ENCODE measurements at places on chromosomes 3 and 15.

DNA sequence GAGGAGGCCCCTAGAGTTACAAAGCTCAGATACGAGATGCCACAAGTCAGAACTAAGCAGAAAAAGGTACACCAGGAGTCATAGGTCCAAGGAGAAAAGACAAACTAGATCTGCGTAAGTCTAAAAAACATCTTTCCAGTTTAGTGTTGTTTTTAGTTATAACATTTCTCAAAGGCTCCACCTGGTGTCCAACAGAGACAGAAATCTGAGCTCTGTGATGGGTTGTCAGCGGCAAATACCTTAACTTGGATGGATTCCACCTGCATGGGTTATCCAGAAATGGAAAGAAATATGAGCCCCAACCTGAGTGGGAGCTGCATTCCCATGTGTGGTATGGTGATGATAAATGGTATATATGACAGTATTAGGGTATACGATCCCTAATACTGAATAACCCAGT is 238.6 kb upstream of the CHRM5 start:
- DNase-seq, result peak; percentile 10

GRCh38 chr15:81301815-81302399 is 22.0 kb downstream of the STARD5 start:
- DNase-seq, result no peak

DNA sequence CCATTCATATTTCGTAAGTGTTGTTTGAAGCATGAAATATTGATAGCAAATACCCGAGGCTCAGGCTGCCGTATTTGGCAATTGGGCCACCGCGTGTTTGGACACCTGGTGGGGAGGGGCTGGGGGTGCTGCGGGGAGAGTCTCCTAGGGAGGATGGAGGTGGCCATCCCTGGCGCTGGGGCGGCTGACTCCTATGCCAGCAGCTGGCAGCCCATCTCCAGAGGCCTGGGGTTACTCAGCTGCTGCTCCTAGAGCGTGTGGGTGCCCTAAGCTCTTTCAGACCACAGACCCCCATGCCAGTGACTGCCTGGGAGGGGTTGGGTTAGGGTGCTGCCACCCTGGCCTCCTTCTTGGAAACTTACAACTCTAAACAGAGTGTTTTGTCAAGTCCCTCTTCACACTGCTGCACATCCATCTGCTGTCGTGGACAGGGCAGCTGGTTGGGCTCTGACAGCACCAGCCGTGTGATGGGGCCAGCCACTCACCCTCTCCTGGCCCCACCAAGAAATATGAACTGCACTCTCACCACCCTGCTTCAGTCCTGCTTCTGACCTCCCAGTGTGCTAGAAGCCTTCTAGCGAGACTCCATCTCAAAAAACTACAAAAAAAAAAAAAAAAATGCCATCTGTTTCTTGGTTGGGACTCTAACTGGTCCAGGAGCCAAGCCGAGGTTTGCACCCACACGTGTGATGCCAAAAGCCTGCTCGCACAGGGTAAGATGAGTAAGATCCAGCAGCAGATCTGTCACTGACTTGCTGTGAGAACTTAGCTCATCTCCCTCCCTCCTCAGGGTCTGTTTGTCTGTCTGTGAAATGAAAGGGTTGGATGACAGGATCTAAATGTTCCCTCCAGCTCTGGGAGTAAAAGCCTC is 156.2 kb downstream of the MEGF11 start:
- DNase-seq, result no peak

GRCh38 chr15:91142106-91142744 is 42.2 kb downstream of the SV2B start:
- peak; percentile 80 for DNase-seq

DNA sequence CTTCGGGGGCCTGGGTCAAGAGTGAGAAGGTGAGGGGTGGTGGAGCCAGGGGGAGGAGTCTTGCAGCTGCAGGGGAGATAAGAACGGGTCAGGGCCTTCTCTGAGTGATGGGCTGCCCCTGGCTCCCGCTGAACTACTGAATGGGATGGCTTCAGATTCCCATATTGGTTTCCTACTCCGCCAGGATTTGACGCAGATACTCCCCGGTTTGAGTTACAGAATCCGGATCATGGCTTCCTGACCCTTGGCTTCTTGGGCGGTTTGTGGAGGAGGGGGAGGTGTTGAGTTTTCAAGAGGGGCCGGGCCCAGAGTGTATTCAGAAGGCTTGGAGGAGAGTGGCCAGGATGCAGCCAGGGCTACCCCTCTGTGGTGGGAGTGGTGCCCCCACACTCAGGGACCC is 119.9 kb upstream of the ATP2B2 start:
- DNase-seq, result no peak

DNA sequence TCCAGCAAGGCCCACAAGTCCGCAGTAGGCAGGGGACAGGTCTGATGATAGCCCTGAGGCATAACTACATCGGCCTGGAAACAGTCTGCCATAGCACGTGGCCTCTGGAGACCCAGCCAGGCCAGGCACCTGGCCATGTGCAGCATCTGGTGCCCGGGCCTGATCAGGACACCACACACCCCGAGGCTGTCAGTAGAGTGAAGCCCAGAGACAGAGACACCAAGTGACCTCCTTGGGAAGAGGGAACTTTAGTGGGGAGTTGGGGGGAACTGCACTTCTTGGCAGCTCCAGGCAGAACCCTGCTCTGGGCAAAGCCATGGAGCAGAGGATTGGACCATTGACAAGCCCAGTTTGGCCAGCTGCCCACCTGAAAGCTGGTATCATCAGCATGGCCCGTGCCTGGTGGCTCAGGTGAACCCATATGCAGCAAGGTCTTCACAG is 1.2 kb downstream of the SHISA5 start:
- DNase-seq, result no peak

DNA sequence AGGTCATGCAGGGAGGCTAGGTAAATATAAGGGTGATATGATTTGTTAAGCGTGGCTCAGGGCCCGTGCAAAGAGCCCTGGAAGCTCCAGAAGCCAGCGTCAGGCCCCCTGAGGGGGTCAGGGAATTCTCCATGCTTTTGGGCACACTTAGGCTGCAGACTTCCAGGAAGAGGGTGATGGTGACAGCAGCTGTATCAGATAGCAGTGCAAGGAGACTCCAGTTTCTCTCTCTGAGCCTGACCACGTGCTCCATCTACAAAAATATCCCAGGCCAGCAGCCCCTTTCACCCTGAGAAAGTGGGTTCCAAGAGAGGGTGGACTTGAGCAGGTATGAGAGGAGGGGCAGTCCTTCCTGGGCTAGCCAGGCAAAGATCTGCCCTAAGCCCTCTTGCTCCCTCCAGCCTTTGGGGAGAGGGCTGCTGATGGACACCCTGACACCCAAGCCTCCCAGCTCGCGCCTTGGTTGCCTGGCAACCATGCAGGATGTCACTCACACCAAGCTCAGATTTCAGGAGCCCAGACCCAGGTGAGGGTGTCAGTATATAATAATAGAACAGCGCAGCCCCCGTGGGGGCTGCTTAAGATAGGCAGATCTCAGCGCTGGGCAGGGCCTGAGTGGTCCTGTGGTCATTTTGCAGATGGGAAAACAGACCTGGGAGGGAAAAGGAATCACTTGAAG is 35.8 kb downstream of the ATP2B2 start:
- no peak for DNase-seq

DNA sequence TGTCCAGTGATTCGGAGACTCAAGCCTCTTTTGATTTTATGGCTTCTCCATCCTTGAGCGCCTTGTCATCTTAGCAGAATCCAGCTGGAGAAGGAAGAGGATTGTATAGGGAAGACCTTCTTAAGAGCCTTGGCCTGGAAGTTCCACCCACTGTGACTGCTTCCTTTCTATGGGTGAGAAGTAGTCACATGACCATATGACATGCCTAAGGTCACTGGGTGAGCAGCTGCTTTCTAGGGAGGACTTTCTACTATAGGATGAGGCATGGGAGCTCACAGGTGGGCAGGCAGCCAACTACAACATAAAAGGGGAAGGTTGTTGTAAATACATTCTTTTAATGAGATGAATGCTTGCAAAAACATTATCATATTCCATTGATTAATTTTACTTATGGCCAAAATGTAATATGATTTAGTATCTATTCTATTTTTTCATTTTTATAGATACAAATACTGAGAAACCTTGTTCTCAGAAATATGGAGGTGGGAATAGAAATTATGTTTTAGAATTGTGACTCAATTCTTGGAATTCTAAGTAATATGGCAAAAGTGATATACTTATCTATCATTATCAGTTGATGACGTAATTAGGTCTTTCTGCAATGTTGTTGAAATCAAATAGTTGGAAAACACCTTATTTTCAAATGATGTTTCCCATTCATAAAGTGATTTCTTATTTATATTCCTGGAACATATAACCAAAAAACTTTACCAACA is 53.6 kb upstream of the MINAR1 start:
- peak; percentile 11 for DNase-seq

GRCh38 chr3:150059729-150060128 is 89.0 kb upstream of the PFN2 start:
- no peak for DNase-seq

GRCh38 chr15:28955993-28956421 is 70.2 kb downstream of the APBA2 start:
- DNase-seq, result no peak

GRCh38 chr3:52468336-52468735 is 12.9 kb downstream of the NISCH start:
- no peak for DNase-seq

- peak; percentile 62 for DNase-seq
These were observed 161.8 kb upstream of the IQSEC1 start for GRCh38 chr3:13235079-13235478.

GRCh38 chr15:74036271-74037170 is 42.0 kb downstream of the PML start:
- DNase-seq, result no peak

DNA sequence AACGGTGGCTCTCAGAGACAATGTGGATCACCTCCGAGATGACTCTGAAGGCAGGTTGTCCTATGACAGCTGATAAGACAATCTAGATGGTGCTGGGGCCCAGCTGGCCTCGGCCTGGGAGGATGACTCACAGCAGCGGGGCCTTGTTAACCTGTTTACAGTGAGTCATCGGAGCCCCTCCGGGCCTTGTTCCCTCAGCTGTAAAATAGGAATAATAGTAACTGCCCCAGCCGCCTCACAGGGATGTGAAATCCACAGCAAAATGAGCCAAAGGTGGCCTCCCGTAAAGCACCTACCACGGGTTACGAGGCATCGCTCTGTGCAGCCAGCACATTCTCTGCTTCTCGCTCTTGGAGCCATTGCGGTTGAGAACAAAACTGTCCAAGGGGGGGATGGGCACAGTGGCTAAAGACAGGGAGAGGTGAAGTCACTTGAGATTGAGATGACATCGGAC is 88.6 kb upstream of the RASGRF1 start:
- no peak for DNase-seq

- no peak for DNase-seq
These were observed 7.6 kb downstream of the EPHB3 start for GRCh38 chr3:184568924-184569829.

GRCh38 chr15:47616876-47617275 is 100.4 kb upstream of the SEMA6D start:
- no peak for DNase-seq
